Natural killer cell treated with Interleukin-12 subunit alpha and Interleukin-12 subunit beta and Interleukin-15 and Interleukin-18, amount 100 ng/mL, for 72 hours (primary cell): ENCODE measurements at places on chromosomes 4 and X. TPM values are rescaled to one million over a fixed set of nuclear protein-coding genes. Genes with fewer than 3 reads are reported as not detected.

The ZNF275 gene
- total RNA-seq, result 15.1 TPM

The SHROOM3 gene
- total RNA-seq, result not detected

The RIBC1 gene
- total RNA-seq, result 1.5 TPM

The GABRE gene
- total RNA-seq, result not detected

The SLC4A4 gene
- 6.3 TPM for total RNA-seq

The MAGEA6 gene
- total RNA-seq, result not detected

The PDLIM3 gene
- total RNA-seq, result not detected

The RAB41 gene
- not detected for total RNA-seq

The DMD gene
- total RNA-seq, result 3.4 TPM

The EREG gene
- total RNA-seq, result not detected

The EDA gene
- 0.14 TPM for total RNA-seq

The TNMD gene
- total RNA-seq, result not detected

The WAS gene
- 98.7 TPM for total RNA-seq

The ASIC5 gene
- not detected for total RNA-seq

The CLTRN gene
- not detected for total RNA-seq

The DRD5 gene
- not detected for total RNA-seq

The FGB gene
- total RNA-seq, result not detected

The WNK3 gene
- 0.26 TPM for total RNA-seq

The AADAT gene
- total RNA-seq, result not detected

The CLIC2 gene
- total RNA-seq, result 0.50 TPM

The PABPC1L2A gene
- total RNA-seq, result not detected

The DAPP1 gene
- total RNA-seq, result 23.4 TPM

The NIPAL1 gene
- total RNA-seq, result 2.0 TPM

The FAAH2 gene
- total RNA-seq, result 0.14 TPM

The TIGD4 gene
- total RNA-seq, result 0.36 TPM

The RHOXF2 gene
- not detected for total RNA-seq

The ZNF732 gene
- not detected for total RNA-seq

The PSAPL1 gene
- total RNA-seq, result not detected

The UNC5C gene
- not detected for total RNA-seq

The SYNPO2 gene
- 0.17 TPM for total RNA-seq

The RAB33B gene
- 6.8 TPM for total RNA-seq

The VCX3B gene
- not detected for total RNA-seq

The DCHS2 gene
- total RNA-seq, result not detected

The DUSP21 gene
- not detected for total RNA-seq

The ITGB1BP2 gene
- 10.4 TPM for total RNA-seq

The FAM53A gene
- 0.78 TPM for total RNA-seq

The LRIT3 gene
- total RNA-seq, result 0.73 TPM

The ARHGAP36 gene
- not detected for total RNA-seq

The GPR82 gene
- 0.33 TPM for total RNA-seq

The ARMCX4 gene
- 7.4 TPM for total RNA-seq
